ENCODE measurements at places on chromosomes 4 and X. TPM values are rescaled to one million over a fixed set of nuclear protein-coding genes. Genes with fewer than 3 reads are reported as not detected.
A peak's percentile ranks its signal among the peaks of the same experiment; 100 is the strongest.

FATE1 gene
- total RNA-seq, result not detected

DNA sequence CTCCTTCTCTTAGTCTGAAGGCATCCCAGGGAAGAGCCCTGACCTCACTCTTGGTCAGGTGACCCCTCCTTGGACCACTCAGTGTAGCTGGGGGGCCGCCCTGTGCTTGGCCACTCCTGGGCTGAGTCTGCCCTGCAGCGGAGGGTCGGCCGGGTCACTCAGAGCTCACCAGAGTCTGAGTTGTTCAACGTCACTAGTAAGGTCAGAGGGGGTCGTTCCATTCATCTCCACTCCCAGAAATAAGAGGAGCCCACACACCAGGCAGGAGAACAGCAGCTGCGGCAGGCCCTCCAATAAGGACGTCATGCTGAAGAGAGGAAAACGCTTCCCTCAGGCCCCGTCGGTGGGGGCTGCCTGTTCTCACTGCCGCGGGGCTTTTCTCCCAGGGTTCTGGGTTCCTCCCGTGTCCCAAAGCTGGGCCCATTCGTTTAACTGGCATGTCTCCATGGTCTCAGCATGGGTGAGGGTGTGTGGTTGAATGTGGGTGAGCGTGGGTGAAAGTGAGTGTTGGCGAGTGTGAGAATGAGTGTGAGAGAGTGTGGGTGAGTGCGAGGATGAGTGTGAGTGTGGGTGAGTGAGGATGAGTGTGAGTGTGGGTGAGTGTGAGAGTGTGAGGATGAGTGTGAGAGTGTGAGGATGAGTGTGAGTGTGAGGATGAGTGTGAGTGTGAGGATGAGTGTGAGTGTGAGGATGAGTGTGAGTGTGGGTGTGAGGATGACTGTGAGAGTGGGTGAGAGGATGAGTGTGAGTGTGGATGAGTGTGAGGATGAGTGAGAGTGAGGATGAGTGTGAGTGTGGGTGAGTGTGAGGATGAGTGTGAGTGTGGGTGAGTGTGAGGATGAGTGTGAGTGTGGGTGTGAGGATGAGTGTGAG is 47.7 kb downstream of the ING2 start:
- peaks cover 2% of the 10 kb centered on the region for H3K36me3 ChIP-seq
- no peak overlapping the region for H3K4me3 ChIP-seq
- H3K4me1 ChIP-seq, result no peaks in the 10 kb centered on the region
- no peak for DNase-seq
- peaks cover 4% of the 10 kb centered on the region for H3K27me3 ChIP-seq
- H3K27ac ChIP-seq, result peak overlapping the region; percentile 64

ANK2 gene
- 2.9 TPM for total RNA-seq

- no peak for DNase-seq
- no peak overlapping the region for H3K4me3 ChIP-seq
- H3K27ac ChIP-seq, result no peak overlapping the region
- no peaks in the 10 kb centered on the region for H3K4me1 ChIP-seq
Observed at GRCh38 chrX:68728186-68728585, 80.7 kb downstream of the STARD8 start.

SLC10A6 gene
- total RNA-seq, result not detected

DNA sequence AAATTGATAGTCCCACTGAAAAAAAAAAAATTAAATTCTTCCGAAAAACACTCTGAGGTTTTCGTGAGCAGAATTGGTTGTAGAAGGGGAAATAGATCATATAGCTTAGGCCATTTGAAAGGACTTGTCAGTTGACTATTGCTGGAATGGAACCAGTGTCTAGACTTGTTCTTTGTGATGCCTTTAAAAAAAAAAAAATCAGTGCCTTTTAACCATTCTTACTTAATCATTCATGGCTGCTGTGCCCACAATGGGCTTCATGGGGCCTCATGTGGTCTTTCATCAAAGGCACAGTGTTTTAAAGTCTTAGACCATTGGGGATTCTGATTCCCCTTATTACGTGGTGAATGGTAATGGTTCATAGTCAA is 139.3 kb downstream of the AFF1 start:
- H3K27ac ChIP-seq, result peak overlapping the region; percentile 78
- no peaks in the 10 kb centered on the region for H3K27me3 ChIP-seq
- peaks cover 37% of the 10 kb centered on the region for H3K4me1 ChIP-seq

SYTL5 gene
- total RNA-seq, result not detected

DNA sequence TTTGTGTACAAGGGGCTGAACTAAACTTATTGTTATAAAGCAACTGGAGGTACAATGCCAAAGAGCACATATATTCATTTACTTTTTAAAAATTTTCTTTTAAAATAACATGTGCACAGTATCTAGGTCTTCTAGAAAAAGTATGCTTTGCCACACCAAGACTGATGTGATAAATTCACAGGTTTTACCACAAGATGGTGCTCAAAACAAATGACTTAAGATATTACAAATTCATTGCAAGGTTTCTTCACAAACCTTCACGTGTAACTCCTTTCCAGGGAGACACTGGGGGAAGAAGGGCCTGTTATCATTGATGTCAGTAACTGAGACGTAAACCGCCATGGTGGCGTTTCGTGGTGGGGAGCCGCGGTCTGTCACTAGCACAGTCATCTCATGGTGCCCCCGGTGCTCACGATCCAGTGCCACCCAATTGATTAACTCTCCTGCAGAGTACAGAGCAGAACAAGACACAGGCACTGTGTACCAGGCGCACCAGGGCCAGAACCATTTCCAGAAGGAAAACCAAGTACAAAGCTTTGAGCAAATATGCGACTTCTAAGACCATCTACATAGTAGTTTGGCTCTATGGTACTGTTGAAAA is 162.2 kb downstream of the DCHS2 start:
- H3K4me3 ChIP-seq, result no peak overlapping the region
- peaks cover 49% of the 10 kb centered on the region for H3K27me3 ChIP-seq

DNA sequence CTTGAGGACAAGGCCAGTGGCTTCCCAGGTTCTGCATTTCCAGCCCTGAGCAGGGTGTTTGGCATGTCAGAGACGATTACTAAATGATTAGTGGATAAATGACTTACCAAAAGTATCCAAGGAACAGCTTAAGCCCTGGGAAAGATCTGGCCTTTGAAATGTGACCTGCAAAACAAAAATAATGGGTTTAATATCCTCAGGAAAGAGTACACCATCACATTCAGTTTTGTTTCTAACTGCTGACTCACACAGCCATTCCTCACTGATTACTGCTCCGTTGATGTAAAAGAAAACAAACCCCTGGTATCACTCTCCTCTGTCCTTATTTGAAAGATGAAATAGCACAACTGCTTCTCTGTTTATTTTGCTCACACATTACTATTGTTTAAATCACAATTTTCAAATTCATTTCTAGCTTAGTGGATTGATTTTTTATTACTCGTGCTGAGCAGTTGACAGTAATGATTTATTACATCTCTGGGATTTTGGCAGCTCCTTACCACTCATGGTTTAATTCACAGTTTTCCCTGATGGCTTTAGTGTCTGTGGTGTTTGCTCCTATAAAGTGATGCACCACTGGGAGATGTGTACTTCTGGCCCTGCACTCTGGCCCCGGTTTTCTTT is 117.0 kb downstream of the CBLL2 start:
- no peaks in the 10 kb centered on the region for H3K36me3 ChIP-seq
- no peak overlapping the region for H3K4me3 ChIP-seq
- H3K4me1 ChIP-seq, result no peaks in the 10 kb centered on the region
- H3K27me3 ChIP-seq, result no peaks in the 10 kb centered on the region
- H3K27ac ChIP-seq, result no peak overlapping the region

ERVMER34-1 gene
- not detected for total RNA-seq

- H3K27me3 ChIP-seq, result peaks cover 12% of the 10 kb centered on the region
- no peaks in the 10 kb centered on the region for H3K4me1 ChIP-seq
- H3K27ac ChIP-seq, result no peak overlapping the region
- no peak overlapping the region for H3K4me3 ChIP-seq
- DNase-seq, result no peak
Observed at GRCh38 chr4:101774807-101775206, 15.7 kb upstream of the BANK1 start.

GRCh38 chr4:110618581-110619462 is 4.1 kb downstream of the PITX2 start:
- H3K36me3 ChIP-seq, result peaks cover 6% of the 10 kb centered on the region
- peak overlapping the region; percentile 73 for H3K27ac ChIP-seq
- H3K4me3 ChIP-seq, result no peak overlapping the region
- H3K27me3 ChIP-seq, result peaks cover 89% of the 10 kb centered on the region
- H3K4me1 ChIP-seq, result no peaks in the 10 kb centered on the region

DNA sequence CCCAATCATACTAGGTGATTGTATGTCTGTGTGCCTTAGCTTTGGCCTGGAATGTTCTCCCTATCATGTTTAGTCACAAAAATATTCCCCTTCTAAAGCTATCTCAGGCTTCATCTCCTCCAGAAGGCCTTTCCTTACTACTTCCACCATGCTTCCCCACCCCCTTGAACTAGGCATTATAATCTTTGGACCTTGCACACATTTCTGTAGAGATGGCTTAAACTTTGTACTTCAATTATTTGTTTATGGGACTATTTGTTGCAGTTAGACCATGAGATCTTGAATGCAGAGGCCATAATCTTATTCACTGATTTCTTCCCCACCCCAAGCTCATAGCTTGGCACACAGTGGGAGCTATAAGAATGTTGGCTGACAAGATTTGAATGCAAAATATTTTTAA is 262.0 kb upstream of the EDA2R start:
- no peaks in the 10 kb centered on the region for H3K36me3 ChIP-seq
- no peak overlapping the region for H3K4me3 ChIP-seq
- H3K27me3 ChIP-seq, result no peaks in the 10 kb centered on the region
- no peaks in the 10 kb centered on the region for H3K4me1 ChIP-seq

DNA sequence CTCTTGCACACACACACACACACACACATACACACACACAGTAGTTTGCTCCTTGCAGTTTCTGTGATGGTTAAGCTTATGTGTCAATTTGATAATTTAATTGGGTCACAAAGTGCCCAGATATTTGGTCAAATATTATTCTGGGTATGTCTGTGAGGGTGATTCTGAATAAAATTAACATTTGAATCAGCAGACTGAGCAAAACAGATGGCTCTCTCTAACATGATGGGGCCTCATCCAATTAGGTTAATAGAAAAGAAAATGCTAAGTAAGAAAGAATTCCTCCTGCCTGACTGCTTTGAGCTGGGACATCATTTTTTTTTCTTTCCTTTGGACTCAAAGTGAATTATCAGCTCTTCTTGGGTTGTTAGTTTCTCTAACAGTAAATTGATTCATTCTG is 191.2 kb upstream of the INTU start:
- H3K27ac ChIP-seq, result no peak overlapping the region
- H3K36me3 ChIP-seq, result no peaks in the 10 kb centered on the region
- H3K4me1 ChIP-seq, result no peaks in the 10 kb centered on the region
- H3K27me3 ChIP-seq, result no peaks in the 10 kb centered on the region

- H3K27me3 ChIP-seq, result no peaks in the 10 kb centered on the region
- H3K27ac ChIP-seq, result no peak overlapping the region
- no peaks in the 10 kb centered on the region for H3K36me3 ChIP-seq
- DNase-seq, result no peak
- H3K4me3 ChIP-seq, result no peak overlapping the region
Observed at GRCh38 chr4:66331761-66332160, 661.5 kb upstream of the EPHA5 start.
